ENCODE measurements at places on chromosomes 2 and 18. TPM values are rescaled to one million over a fixed set of nuclear protein-coding genes. Genes with fewer than 3 reads are reported as not detected.

Gene C2orf80
- not detected for total RNA-seq

Gene CYP27C1
- not detected for total RNA-seq

- no peak for DNase-seq
- H3K4me3 ChIP-seq: no peak overlapping the region
- no peaks in the 10 kb centered on the region for H3K4me1 ChIP-seq
- no peak overlapping the region for H3K27ac ChIP-seq
- no peaks in the 10 kb centered on the region for H3K36me3 ChIP-seq
Measured at GRCh38 chr18:44918142-44918476, 237.4 kb downstream of the SETBP1 start.

DNA sequence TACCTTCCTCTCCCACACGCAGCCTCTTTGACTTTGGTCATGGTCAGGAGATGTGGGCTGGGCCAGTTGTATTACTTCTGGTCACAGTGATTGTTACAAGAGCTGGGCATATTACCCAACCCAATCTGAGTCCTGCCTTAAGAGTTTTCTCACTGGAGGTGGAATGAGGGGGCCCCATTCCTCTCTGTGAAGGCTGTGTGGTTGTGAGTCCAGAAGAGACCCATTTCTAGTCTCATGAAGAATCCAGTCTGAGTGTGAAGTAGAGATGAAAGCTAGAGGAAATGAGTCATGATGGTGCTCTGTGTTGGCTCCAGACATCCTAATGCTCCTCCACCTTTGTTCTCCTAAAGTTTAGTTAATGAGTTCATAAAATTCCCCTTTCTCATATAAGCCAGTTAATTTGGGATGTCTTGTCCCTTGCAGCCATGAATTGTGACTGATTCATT lies 50.8 kb upstream of the RASGRP3 start:
- H3K27ac ChIP-seq: no peak overlapping the region
- H3K27me3 ChIP-seq: peaks cover 2% of the 10 kb centered on the region
- no peak for DNase-seq
- H3K4me1 ChIP-seq: no peaks in the 10 kb centered on the region
- no peak overlapping the region for H3K4me3 ChIP-seq

DNA sequence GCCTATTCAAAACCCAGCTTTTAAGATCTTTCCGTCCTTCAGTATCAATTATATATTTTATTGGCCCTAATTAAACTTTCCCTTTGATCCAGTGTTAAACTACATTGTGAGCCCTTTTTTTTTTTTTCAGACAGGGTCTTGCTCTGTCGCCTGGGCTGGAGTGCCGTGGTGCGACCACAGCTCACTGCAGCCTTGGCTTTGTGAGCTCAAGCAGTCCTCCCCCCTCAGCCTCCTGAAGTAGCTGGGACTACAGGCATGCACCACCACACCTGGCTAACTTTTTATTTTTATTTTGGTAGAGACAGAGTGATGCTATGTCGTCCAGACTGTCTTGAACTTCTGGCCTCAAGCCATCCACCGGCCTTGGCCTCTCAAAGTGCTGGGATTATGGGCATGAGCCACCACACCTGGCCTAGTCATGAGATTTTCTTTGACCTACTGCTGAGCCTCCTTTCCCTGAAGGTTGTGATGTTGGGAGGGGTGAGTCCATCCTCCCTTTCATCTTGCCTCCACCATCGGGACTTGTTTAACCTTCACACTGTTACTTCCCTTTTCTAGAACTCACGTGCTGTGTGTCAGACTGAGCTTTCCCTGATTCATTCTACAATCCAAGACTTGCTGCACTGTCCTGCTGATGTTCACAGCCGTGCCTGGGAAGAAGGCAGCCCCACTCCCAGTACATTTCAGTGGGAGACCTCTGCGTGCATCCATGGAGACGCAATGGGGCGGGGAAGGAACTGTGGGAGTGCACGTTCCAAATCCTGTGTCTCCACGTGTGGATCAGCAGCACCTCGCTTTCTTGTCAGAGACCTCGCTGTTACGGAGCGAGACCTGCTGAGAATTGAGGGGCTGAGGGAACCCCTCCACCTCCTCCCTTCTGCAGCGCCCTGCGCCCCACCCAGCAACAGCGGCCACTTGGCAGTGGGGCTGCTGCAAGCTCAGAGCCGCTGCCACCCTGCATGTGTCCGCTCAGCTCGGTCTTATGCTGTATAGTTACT lies 10.8 kb downstream of the OXER1 start:
- no peak for DNase-seq
- peaks cover 4% of the 10 kb centered on the region for H3K4me1 ChIP-seq
- peaks cover 9% of the 10 kb centered on the region for H3K36me3 ChIP-seq
- no peak overlapping the region for H3K27ac ChIP-seq
- H3K4me3 ChIP-seq: no peak overlapping the region

DNA sequence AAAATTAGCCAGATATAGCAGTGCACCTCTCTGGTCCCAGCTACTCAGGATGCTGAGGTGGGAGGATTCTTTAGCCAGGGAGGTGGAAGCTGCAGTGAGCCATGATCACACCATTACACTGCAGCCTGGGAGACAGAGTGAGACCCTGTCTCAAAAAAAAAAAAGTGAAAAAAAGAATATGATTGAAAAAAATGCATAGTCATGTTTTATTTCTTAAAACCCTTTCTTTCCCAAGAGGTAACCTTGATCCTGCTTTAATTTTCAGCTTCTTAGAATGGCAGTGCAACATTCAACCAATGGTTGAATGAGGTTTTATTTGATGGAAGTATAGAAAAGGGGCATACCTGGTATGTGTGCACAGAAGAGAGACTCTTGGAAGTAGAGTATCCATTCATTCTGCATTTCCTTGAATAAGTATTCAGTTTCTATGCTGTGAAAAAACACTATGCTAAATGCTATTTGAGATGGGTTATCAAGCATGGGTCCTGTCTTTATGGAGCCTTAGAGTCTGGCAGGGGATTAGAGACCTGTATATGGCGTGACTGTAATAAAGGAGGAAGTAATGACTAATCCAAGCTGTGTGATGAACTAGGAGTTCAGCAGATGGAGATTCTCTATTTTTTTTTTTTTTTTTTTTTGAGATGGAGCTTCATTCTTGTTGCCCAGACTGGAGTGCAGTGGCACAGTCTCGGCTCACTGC lies 146.3 kb downstream of the WDSUB1 start:
- no peak for DNase-seq
- peaks cover 4% of the 10 kb centered on the region for H3K27me3 ChIP-seq

DNA sequence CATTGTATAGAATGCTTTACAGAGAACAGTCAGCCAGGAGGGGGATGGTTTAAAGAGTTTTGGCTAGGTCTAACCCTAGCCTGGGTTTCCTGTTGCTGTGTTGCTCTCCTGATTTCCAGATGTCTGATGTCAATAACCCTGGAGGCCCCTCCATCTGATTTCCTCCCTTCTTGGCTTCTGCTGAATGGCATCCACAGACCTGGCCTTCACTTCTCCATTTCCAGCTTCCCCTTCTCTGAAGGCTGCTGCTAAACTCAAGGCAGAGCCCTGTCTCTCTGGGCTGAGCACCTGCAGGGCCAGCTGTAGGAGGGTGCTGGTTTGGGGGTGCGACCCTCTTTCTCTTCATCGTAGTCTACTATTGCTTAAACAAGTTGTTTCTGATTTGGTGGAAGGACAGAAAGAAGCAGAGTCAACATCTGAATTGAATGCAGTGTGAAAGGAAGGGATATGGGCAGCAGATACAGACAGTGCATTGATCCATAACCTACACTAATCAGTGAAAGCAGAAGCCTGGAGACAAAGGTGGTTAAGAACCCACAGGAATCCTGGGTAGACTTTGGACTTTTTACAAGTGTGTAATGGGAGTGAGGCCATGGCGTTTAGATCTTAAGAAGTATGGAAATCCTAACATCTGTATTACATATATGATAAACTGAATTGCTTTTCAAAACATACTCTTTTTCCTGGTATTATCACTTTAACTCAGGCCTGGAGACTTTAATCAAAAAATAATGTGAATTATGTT lies 153.6 kb downstream of the HRH4 start:
- no peaks in the 10 kb centered on the region for H3K27me3 ChIP-seq
- H3K27ac ChIP-seq: no peak overlapping the region
- no peak overlapping the region for H3K4me3 ChIP-seq
- DNase-seq: no peak
- no peaks in the 10 kb centered on the region for H3K36me3 ChIP-seq
- no peaks in the 10 kb centered on the region for H3K4me1 ChIP-seq

Measured in CD4-positive, alpha-beta T cell (primary cell).